ENCODE measurements at places on chromosomes 6 and 20.

DNA sequence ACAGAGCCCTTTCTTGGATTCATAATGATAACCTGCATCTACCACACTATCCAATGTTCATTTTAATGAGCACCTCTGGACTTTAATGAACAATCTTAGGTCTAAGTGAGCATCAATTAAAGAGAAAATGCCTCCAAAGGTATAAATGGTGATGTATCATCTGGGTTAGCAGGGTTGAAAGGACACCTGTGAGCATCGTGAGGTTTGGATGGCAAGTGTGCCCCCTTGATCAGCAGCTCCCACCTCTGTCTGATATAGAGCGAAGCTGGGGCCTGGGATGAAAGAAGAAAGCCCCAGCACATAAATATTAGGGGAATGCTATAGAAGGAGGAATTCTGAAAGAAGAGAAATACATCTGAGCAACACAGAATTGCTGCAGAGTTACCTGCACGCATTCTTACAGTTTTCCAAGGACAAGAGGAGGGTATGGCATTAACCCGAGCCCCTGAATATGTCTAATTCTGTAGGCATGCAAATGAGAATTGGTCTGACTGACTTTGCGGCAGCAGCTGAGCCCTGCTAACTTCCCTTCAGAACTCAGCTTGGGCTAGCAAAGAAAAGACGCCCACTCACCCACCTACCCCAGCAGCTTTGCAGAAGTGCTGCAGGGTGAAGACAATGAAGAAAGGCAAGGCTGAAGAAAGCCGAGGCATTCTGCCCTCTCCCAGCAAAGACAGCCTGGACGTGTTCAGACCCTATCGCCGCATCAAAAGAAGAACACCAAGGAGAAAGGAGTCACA is 136.2 kb downstream of the GMPR start:
- DNase-seq = no peak

DNA sequence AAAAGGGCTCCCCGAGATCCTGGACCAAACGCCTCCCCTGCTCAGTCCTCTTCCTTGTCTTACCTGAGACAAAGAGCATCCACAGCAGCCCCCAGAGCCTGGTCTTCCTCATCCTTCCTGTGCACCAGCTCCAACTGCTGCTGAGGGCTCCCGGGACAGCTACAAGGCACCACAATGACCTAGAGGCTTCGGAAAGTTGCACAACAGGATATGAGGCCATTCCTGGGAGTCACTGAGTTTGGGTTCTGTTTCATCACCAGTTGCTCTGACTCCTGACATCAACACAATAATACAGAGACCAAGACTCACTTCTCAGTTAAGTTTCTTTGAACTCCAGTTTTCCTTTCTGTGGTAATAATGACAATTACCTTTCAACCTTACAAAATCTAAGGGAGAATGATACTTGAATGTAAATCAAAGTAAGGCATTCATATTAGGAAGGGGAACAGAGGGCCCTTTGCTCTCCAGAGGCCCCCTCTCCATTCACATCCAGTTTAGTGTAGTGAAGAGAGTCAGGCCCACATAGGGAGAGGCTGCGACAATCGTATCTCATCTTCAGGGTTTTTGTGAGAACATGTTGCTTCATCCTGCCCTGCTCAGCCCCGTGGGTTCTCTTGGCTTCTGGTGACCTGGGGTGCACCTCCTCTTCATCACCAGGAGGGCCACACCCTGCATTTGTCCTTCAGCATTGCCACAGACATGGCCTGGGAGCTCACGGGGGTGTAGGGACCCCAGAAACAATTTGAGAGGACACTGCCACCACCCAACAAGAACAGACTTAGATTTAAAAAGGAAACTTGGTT is at the start of gene TREM1:
Gene TREM1, minus strand, starts transcription at position 139 of the 803 bp plus-strand sequence. Its CDS starts 27 bp downstream, at position 112.
- DNase-seq = no peak

DNA sequence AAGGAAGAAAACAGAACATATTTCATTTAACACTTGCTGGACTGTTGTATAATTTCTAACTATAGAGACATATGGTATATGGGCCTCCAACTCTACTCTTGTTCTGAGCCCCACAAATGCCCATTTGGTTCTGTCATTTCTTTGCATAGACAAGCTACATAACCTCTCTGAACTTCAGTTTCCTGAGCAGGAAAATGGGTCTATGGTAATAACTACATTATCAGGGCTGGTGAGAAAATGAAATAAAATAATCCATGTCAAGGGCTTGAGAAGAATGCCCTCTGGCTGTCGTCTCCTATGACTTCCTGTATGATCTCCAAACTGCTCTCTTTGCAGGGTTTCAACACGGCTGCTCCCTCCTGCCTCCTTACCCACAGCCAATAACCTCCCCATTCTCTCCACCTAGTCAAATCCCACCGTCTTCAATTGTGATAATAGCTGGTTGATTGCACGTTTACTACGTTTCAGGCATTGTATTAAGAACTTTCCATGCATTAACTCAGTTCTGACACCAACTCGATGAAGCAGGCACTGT is 12.0 kb downstream of the ZCCHC3 start:
- no peak for DNase-seq

DNA sequence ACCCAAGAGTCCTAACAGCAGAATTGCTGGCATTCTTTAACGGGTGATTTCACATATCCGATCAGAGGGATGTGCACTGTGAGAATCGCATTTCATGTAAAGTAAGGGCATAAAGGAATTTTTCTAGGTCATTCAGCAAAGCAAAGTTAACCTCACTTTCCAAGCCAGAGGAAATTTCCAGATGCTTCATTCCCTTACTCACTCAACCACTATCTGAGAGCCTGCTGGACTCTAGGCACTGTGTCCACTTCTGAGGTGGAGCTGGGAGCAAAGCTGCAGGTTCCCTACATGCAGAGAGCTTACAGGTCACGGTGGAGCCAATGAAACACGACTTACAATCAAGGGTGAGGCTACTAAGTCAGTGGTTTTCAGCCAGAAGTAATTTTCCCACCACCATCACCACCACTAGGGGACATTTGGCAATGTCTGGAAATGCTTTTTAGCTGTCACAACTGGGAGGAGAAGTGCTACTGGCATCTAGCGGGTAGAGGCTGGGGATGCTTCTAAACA is 34.5 kb upstream of the TSHZ2 start:
- DNase-seq = no peak

DNA sequence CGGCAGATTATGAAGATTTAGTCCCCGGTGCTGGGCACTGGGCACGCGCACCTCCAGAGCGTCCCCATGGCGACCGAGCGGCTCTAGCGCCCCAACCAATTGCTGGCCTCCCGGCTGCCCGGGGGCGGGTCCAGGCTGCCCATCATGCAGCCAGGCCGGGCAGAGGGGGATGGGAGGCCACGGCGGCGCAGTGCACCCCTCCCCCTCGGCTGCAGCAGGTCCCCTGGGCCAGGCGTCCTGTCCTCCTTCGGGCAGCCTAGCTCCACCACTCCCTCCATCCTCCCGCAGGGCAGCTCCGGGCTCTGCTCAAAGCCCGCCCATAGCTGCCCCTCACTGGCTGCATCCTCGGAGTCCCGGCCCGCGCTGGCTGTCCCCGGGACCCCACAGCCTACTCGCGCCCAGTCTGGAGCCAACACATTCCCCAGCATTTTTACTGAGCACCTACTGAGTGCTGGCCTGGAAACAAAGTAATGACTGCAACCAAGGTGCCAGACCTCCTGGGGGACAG is 99.4 kb downstream of the ASXL1 start:
- DNase-seq = no peak

DNA sequence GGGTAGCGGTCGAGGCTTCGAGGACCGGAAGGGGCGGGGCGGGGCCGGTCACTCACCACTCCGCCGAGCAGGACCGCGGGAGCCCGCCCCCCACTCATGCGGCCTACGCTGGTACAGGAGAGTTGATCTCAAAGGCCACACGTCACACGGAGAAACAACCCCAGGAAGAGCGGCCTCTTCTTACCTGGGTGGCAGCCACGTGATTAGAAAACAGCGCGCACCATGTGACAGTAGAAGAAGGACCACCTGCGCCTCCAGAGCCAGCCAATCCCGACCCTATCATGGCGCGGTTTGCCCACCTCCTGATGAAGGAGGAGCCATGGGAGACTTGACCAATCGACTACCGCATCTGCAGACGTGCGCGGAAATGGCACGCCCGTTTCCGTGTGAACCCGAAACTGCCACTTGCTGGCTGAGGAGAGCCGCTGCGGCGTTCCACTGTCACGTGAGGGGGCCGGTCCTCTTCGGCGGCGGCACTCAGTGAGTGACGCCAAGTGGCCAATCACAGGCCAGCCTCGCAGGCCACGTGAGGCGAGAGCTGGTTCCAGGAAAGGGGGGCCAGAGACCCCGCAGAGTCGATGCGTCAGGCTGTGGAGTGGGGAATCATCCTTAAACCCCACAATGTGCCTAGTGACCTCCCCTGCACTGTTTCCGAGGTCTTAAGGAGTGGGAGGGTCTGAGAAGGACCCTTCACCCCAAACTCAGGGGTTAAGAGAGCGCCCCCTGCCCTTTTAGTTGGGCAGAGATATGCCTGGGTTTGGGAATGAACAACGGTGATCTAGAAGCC is at the start of gene CUTA:
Gene CUTA, minus strand, starts transcription at position 205 of the 787 bp plus-strand sequence. Its CDS starts 107 bp downstream, at position 98.
- peak; percentile 99 for DNase-seq

GRCh38 chr6:78492351-78493017 is 374.9 kb upstream of the IRAK1BP1 start:
- no peak for DNase-seq

DNA sequence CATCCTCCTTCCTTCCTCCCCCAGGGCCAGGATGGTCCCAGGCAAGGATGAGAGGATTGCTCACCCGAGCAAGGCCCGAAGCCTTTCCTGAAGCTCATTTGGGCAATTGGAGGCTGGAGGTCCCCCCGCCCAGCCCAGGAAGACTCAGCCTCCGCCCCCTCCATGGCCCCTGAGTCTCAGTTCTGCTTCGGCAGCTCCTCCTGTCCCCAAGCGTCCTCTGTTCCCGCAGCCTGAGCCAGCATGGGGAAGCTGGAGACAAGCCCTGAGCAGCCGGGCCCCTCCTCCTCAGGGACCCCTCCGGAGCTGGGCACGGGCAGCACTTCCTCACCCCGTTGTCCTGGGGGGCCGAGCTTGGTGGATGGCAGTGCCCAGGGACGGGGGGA is 26.0 kb downstream of the SLC17A9 start:
- DNase-seq = no peak

- DNase-seq = no peak
Measured at GRCh38 chr6:139184047-139184446, 49.2 kb downstream of the HECA start.

- DNase-seq = no peak
Measured at GRCh38 chr20:61185181-61185580, 66.9 kb upstream of the CDH4 start.

DNA sequence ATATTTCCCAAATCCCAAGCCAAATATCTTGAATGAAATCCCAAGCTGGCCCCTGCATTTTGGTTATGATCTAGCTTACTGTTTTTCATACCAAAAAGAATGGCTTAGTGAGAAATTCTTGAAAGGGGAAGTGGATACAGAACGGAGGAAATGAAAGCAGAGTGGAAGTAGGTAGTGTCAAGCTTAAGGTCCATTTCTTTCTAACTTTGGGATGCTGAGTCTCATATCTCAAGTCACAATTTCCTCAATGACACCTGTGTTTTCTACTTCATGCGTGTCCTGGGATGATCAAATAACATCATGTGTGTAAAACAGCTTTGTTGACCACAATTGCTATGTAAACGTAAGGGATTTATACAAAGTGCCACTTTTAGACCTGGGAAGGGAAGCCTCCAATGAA is 238.8 kb upstream of the SLC35B3 start:
- DNase-seq = no peak

DNA sequence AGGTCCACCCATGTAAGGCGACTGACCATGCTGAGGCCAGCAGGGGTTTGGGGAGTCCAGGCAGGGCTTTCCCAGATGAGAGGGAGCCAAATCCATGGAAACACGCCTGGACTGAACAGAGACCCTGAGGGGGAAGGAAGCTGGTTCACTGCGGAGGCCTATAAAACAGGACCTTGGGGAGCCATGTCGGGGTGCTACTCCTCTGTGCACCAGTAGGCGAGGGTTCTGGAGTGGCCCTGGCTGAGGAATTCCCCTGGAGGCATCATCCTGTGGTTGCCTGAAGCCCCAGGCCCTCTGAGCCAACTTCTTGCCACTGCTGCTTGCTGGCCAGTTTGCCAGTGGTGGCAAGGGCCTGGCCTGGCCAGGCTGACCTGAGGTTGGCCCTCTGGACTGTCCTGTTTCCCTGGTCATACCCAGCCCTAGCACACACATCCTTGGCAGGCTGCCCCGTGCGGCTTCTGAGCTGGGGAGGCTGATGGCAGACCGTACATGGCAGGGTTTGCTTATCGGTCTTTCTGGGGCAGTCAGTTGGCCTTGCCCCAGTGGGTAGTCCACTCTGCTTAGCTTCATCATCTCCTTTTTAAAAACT is 2.2 kb upstream of the LRRN4 start:
- DNase-seq = no peak

- DNase-seq = peak; percentile 30
Measured at GRCh38 chr6:111210194-111210728, 123.0 kb downstream of the SLC16A10 start.

DNA sequence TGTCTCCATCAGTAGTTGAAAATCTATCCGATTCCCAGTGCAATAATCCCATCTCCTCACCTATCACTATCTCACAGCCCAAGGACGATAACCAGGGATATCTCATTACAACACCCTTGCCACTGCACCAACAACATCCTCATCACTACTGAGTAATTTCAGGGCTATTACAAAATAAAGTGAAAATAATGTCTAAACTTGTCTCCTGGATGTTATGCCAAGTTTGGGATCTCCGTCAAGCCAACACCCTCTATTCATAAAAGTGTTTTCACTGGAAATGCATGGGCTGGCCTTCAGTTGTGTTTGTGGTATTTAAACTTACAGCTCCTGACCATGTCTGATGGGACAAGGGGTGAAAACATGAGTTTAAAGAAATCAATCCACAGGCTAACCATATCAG is 42.0 kb upstream of the STMND1 start:
- no peak for DNase-seq

- no peak for DNase-seq
Measured at GRCh38 chr6:136084403-136084802, 165.7 kb downstream of the MTFR2 start.

- no peak for DNase-seq
Measured at GRCh38 chr6:131116755-131117360, 18.4 kb upstream of the AKAP7 start.

DNA sequence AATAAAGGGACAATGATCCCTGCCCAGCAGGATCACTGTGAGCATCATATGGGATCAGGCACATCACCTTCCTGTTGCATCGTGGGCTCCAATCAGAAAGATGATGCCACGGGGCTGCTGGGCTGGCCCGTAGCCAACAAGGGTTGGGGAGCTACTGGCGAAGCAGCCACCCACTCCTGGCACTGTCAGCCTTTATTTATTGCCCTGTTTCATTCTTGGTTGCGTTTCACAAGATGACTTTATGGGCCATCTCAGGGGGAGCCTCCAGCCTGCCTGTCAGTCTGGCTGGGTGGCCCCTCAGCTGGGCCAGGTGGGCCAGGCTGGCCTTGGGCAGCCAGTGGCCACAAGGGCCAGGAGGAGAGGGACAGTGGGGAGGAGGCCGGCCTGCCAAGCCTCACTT is 17.3 kb downstream of the VSTM2L start:
- no peak for DNase-seq

GRCh38 chr6:43753570-43754183 is 16.3 kb upstream of the VEGFA start:
- no peak for DNase-seq

GRCh38 chr6:76124018-76124417 is 51.6 kb upstream of the IMPG1 start:
- no peak for DNase-seq

GRCh38 chr20:54178256-54178655 is 4.5 kb upstream of the CYP24A1 start:
- no peak for DNase-seq

All from GM12878 (cell line).